Right renal pelvis (tissue), 4 donors: ENCODE measurements at places on chromosomes 5 and 9. TPM values are rescaled to one million over a fixed set of nuclear protein-coding genes. Genes with fewer than 3 reads are reported as not detected.

C6 gene
- 3.2 TPM for polyA plus RNA-seq

ZNF618 gene
- 40.4 TPM for polyA plus RNA-seq

TMOD1 gene
- polyA plus RNA-seq: 2.5 TPM

OTP gene
- not detected for polyA plus RNA-seq

DEPDC1B gene
- 27.6 TPM for polyA plus RNA-seq

SH3RF2 gene
- 6.0 TPM for polyA plus RNA-seq

PTBP3 gene
- polyA plus RNA-seq: 102 TPM

RARS1 gene
- 71.7 TPM for polyA plus RNA-seq

CHSY3 gene
- polyA plus RNA-seq: 4.8 TPM

NXNL2 gene
- polyA plus RNA-seq: 2.9 TPM

AK8 gene
- 3.2 TPM for polyA plus RNA-seq

LCN15 gene
- polyA plus RNA-seq: 0.08 TPM

CACFD1 gene
- 40.6 TPM for polyA plus RNA-seq

C9 gene
- 0.34 TPM for polyA plus RNA-seq

WDR38 gene
- 0.37 TPM for polyA plus RNA-seq

STARD4 gene
- 19.1 TPM for polyA plus RNA-seq

DNA sequence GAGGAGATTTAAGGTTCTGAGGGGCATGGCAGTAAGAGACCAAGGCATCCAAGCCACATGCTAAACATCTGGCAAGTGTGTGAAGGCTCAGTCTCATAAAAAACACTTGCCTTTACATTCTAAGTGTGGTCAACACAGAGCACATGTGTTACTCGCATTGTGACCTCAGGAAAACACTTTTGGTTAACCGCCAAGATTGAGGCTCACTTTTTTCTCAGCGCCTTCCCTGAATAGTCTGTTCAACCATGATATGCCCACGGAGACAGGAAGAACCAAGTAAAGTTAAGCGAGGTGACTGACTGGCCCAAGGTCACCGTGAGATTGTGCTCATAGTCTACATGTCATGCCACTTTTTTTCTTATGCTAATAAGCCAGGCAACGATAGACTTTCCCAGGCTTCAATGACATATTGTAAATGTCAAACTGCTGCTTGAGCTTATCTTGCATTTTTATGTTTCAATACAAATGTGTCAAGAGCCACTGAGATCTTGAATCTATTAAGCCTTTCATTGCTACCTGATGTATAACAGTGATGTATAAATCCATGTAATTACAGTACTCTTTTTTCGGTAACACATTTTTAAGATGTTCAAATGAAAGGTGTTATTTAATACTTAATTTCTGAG, 21.1 kb upstream of the IL9 start:
- DNase-seq: no peak

DNA sequence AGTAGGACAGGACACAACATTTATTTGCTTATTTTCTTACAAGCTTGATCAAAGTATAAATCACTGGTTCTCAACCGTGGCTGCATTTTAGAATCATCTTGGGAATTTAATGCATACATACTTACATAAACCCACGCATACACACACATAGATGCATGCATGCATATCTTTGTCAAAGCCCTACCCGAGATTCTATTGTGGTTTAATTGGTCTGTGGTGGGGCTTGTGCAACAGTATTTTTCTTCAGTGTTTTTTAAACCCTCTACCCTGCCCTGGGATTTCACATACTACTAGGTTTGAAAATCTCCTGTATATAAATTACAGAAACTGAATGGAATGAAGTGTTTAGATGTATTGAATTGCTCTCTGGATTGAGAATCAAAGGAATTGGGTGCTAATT, 1166.2 kb downstream of the MAT2B start:
- DNase-seq: no peak

DNA sequence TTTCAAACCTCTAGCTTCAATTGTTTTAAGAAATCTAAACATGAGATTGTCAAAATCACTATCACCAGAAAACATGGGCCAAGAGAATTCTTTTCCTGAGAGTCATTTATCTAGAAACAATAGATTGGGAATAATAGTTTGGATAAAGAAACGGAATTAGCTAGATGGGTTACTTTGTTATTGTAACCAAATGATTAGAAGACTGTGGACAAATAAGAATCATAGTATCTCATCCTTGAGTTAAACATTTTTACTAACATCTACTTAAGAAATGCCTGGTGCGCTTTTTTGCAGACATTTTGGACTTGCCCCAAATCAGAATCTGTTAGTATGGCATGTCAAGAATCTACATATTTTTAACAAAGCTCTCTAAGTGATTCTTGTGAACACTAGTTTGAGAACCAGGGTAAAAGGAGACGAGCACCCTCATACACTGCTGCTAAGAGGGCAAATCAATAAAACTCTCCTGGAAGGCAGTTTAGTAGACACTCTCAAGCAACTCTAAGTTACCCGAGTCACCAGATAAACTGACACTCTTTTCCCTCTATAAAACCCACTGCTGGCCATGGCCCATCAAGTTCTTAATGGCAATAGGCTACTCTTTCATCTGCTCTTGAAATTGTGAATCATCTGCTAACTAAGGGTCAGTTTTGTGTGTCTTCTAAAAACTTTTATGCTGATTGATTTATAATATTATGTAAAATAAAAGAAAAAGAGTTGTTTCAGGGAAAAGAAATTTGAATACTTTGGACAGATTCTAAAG, 39.1 kb downstream of the TPD52L3 start:
- no peak for DNase-seq

- no peak for DNase-seq
These were observed 168.2 kb upstream of the DMRTA1 start for GRCh38 chr9:22278426-22278825.

DNA sequence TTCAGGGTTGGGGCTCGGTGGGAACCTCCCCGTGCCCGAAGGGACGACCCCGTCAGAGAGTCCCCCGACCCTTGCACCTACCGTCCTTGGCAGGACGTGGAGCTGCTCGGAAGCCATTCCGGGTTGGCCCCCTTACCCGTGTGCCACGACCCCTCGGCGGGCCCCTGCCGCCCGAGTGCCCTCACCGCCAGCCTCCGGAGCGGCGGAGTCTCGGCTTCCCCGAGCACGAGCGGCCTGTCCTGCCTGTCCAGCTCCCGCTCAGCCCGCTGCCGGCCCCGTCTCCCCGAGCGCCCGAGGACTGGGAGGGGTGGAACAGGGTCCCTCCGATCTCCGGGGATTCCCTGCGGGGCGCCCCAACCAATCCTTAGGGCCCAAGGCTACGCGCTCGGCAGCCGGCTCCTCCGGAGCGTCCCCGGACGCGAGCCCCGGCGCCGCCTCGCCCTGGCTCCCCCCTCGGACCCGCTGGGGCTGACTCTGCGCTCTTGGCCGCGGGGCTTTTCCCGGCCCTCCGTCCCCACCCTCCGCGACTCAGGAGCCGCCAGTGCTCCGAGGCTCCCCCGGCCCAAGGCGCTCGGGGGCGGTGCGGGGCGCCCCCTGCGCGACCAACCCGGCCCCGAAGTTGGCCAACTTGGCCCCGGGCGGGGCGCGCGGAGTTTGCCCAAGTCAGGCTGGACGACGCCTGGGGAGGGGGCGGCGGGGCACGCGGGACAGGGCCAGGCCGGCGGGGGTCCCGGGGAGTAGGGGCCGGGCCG, 654 bp downstream of the ADAMTS2 start:
- no peak for DNase-seq

DNA sequence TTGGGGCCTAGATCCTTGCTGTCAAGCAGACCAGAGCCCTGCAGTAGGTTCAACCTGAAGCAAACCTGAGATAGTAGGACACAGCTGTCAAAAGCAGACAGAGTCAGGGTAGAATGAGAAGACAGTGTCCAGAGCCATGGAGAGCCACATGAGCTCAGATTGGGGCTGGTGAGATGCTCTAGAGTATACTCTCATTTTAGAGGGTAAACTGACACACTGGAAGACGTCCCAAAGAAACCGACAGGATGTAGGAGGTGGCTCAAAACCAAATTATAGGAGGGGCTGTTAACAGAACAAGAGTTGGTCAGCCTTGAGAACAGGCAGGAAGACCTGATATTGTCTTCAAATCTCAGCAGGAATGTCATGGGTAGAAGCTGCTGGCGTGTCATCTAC, 11.5 kb downstream of the CCDC69 start:
- no peak for DNase-seq

GRCh38 chr9:135722365-135722764, 20.4 kb downstream of the KCNT1 start:
- no peak for DNase-seq

DNA sequence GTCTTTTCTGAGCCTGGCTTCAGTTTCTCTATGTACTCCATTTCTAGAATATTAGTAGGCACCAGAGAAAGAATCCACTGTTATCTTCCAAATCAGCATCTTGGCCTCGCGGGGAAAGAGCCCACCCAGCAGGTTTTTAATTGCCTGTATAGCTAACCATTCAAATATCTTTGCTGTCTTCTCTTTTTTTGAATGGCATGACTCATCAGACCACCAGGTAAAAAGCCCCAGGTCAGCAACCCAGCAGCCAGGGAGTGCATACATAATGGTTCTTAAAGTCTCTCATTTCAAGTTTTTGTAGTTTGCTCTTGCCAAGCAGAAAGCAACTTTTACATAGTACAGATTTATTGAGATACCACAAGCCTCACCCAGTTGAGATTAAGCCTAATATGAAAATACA, 50.7 kb downstream of the TMEM167A start:
- no peak for DNase-seq

GRCh38 chr5:31556461-31556860, 24.4 kb downstream of the C5orf22 start:
- no peak for DNase-seq

- no peak for DNase-seq
These were observed 14.2 kb upstream of the KIF27 start for GRCh38 chr9:83935276-83935935.

DNA sequence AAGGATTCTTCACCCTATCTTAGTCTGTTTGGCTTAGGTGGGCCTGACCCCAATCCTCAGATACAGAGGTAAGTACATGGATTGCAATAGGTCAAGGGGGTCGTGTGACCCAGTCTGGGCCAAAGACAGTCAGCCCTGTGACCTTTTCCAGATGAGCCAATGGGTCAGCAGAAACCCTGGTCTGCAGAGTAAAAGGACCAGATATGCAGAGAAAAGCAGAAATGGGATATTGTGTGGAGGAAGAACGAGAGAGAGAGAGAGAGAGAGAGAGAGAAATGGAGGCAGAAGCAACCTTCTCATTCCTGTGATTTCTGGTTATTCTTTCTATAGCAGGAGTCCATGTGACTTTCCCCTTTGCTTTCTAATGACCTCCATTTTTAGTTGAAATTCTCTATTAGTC, 40.4 kb upstream of the CRB2 start:
- no peak for DNase-seq

DNA sequence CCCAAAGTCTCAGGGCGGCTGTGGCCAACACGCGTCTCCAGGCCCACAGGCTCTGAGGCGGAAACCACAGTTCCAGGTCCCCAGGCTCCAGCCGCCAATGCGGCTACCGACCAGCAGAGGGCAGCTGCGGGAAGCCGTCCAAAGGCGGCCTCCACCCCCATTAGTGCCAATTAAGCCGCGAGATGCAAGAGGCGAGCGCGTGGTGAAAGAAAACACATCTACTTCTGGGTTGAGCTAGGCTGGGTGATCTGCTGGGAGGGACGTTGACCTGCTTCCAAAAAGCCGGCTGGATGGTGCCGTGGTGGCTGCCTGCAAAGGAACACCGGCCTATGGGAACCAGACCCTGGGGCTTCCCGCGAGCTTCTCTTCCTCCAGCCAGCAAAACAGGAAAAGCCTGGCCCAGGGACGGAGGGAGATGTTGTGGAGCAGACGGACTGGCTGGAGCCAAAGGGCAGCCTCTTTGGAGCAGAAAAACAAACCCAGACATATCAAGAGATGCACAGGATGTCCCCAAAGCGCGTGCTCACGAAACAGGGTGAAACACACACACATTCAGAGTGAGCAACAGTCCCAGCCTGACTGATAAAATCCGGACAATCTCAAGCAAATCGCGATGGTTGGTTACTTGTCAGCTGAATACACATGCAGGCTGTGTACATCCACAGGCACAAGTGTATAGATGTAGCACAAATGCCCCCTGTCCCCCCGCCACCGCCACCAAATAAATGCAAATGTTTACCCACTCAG, 187.1 kb upstream of the BRINP1 start:
- peak; percentile 77 for DNase-seq

- no peak for DNase-seq
These were observed 26.2 kb downstream of the AGTPBP1 start for GRCh38 chr9:85715587-85715986.

DNA sequence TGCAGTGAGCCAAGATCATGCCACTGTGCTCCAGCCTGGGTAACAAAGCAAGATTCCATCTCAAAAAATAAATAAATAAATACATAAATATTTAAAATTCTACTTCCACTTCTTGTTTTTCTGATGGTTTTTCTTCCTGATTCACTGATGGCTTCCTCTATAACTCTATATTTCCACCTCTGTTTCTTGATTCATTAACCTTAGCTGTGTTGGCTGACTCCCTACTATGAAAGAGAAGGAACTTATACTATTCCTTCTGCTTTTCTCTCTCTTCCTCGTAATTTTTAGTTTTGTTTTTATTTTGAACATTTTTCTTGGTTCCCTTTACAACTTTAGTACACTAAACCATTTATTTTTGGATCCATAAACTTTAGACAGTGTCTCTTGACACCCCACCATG, 103.5 kb downstream of the MAMDC2 start:
- DNase-seq: no peak

DNA sequence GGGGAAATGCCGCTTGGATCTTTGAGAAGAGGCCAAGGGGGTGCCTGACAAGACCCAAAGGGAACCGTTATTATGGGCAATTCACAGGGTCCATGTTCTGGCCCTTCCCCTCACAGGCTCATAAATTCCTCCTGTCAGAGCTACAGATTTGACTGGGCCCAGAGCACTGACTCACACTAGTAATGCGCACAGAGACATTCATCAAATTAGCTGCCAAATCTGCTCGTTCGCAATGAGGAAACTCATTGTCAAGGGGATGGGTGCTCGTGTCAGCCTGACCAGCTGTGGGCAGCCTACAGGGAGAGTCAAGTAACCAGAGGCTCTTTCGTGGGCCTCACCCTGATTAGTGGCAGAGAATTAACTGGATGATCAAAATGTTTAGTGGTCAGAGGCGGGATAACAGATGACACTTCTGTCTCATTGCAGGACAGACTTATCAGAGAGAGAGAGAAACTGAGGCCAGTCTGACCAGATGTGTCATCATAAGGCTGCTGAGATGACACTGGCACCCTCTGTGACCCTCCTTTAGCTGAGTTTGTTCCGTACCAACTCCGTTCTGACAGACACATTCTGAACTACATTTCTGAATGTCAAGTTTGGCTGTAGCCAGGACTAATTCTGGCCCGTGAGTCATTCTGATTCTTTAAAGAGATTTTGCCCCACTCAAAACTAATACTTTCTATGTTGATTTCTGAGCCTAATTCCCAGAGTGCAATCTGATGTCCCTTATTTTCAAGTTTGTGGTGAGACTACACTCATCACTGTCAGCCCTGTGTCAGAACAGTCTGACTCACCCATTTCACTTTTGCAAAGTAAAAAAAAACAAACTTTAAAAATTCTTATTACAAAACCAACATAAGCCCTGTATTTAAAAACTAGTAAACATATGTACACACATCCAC, 377.1 kb downstream of the ACTL7B start:
- DNase-seq: no peak

- DNase-seq: no peak
These were observed 77.2 kb downstream of the SLCO6A1 start for GRCh38 chr5:102421647-102422046.
